ENCODE measurements at places on chromosomes 1 and 21. TPM values are rescaled to one million over a fixed set of nuclear protein-coding genes. Genes with fewer than 3 reads are reported as not detected.

Gene ASCL5
- not detected for total RNA-seq

Gene KIF2C
- not detected for total RNA-seq

Gene FAM110D
- 11.9 TPM for total RNA-seq

Gene NCMAP
- total RNA-seq = 191 TPM

Gene ERG
- 5.9 TPM for total RNA-seq

Gene PRKCZ
- 2.7 TPM for total RNA-seq

Gene SGIP1
- total RNA-seq = 3.9 TPM

Gene KLHL12
- total RNA-seq = 18.9 TPM

- H3K36me3 ChIP-seq = no peaks in the 10 kb centered on the region
- DNase-seq = no peak
- no peaks in the 10 kb centered on the region for H3K4me1 ChIP-seq
- no peak overlapping the region for H3K4me3 ChIP-seq
- H3K27me3 ChIP-seq = no peaks in the 10 kb centered on the region
Measured at GRCh38 chr21:34000375-34000774, 73.0 kb upstream of the MRPS6 start.

GRCh38 chr1:211634461-211634860 lies 41.0 kb downstream of the NEK2 start:
- no peak for DNase-seq
- no peaks in the 10 kb centered on the region for H3K36me3 ChIP-seq
- no peak overlapping the region for H3K4me3 ChIP-seq
- no peak overlapping the region for H3K27ac ChIP-seq
- H3K27me3 ChIP-seq = no peaks in the 10 kb centered on the region

- no peaks in the 10 kb centered on the region for H3K36me3 ChIP-seq
- no peak overlapping the region for H3K4me3 ChIP-seq
- no peak for DNase-seq
- peaks cover 16% of the 10 kb centered on the region for H3K4me1 ChIP-seq
- no peak overlapping the region for H3K27ac ChIP-seq
Measured at GRCh38 chr1:1626207-1627141, 5.5 kb upstream of the MMP23B start.

GRCh38 chr1:65344171-65344814 lies 35.0 kb downstream of the DNAJC6 start:
- H3K27ac ChIP-seq = no peak overlapping the region
- H3K27me3 ChIP-seq = no peaks in the 10 kb centered on the region
- H3K36me3 ChIP-seq = no peaks in the 10 kb centered on the region
- no peak for DNase-seq

DNA sequence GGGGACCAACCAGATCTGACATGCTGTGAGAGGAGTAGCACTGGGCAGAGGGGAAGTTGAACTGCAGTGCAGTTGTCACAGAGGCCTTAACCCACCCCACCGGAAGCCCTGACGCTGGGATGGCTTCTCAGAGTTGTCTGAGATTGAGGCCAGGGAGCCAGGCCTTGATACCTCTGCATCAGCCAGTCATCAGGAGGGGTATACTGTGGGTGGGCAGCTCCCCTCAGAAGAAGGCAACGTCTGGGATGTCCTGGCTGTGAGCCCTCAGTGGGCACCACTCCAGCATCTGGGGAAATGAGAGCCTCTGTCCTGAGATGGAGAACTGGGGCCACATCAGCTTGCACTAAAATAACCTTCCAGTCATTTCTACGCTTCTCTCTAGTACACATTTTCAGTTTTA lies 47.9 kb upstream of the BCAR3 start:
- no peak overlapping the region for H3K4me3 ChIP-seq
- no peak for DNase-seq
- H3K4me1 ChIP-seq = no peaks in the 10 kb centered on the region
- H3K27ac ChIP-seq = no peak overlapping the region

DNA sequence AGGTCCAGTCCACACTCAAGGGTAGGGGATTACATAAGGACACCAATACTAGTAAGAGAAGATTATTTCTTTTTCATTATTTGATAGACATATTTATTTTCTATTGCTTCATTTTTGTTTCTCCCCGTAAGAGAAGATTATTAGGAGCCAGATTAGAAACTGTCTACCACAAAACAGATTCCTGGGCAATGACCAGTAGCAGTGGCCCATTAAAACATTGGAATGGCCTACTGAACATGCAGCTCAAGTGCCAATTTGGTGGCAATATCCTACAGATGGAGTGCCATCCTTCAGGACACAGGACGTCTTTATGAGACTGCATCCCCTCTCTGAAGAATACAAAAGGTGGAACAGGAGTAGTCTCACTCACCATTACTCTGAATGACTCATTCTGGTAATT lies 34.0 kb upstream of the ARHGAP29 start:
- H3K4me3 ChIP-seq = no peak overlapping the region
- H3K36me3 ChIP-seq = no peaks in the 10 kb centered on the region
- H3K27ac ChIP-seq = no peak overlapping the region
- H3K4me1 ChIP-seq = peaks cover 11% of the 10 kb centered on the region

GRCh38 chr1:6347641-6348487 lies 45.7 kb downstream of the ACOT7 start:
- no peak overlapping the region for H3K4me3 ChIP-seq
- peak overlapping the region; percentile 56 for H3K27ac ChIP-seq
- peaks cover 12% of the 10 kb centered on the region for H3K36me3 ChIP-seq
